ENCODE measurements at places on chromosomes 2 and 18. TPM values are rescaled to one million over a fixed set of nuclear protein-coding genes. Genes with fewer than 3 reads are reported as not detected.

The KCNE4 gene
- not detected for total RNA-seq

The GALR1 gene
- total RNA-seq, result not detected

The BCL11A gene
- 0.30 TPM for total RNA-seq

The UGT1A8 gene
- total RNA-seq, result not detected

The IL18R1 gene
- 19.2 TPM for total RNA-seq

The CDCA7 gene
- 105 TPM for total RNA-seq

The REG3G gene
- not detected for total RNA-seq

The ILKAP gene
- 63.2 TPM for total RNA-seq
